Heart left ventricle (tissue), 16 donors: ENCODE measurements at places on chromosomes 7 and 10. TPM values are rescaled to one million over a fixed set of nuclear protein-coding genes. Genes with fewer than 3 reads are reported as not detected.
A peak's percentile ranks its signal among the peaks of the same experiment; 100 is the strongest.

DNA sequence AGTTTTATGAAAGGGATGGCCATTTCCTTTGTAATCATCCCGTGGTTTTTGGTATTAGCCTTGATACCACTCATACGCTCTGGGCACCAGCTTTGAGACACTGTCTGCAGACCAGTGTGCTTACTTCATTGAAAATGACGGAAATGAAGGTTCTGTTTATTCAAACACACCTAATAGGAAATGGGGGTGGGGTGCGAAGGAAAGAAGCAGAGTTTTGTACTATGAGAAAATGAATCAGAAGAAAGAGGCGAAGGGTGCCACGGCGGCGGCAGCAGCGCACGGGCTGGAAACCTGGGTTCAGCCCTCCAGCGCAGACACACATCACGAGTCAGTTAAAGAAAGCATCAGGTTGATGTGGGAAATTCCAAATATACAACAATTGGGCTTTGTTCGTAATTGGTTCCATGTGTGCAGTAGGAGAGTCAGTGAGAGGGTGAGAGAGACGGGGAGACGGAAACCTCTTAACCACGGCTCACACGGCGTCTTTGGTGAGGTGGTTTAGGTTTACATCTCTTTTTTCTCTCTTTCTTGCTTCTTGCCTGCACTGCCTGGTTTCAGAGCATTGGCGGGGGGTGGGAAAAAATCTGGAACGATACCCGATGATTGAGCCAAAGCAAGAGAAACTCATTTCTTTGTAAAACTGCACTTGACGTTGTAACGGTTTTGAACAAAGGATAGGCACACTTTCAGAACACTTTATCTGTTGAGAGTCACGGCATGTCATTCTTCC lies 321.2 kb downstream of the FRMD4A start:
- no peak for DNase-seq
- H3K27me3 ChIP-seq = no peaks in the 10 kb centered on the region
- no peaks in the 10 kb centered on the region for H3K4me1 ChIP-seq
- H3K4me3 ChIP-seq = peak overlapping the region; percentile 56
- H3K27ac ChIP-seq = peak overlapping the region; percentile 52

Gene HOXA4
- total RNA-seq = 0.85 TPM

DNA sequence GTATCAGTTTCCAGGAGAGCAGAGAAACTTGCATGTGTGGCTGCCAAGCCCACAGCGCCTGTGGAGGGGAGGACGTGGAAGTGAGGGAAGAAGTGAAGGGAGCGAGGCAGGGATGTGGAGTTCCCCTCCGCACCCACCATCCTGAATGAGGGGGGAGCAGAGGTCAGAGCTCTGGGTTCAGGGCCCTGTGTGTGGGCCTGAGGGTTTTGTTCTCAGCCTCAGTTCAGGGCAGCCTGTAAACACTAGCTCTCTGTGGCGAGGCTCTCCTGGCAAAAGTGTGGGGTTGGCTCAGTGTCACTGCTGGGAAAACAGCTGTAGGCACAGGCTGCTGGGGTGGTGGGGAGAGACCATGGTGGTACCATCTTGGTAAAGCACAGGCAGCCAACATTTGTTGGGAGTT lies 108.4 kb downstream of the C10orf105 start:
- peaks cover 22% of the 10 kb centered on the region for H3K4me1 ChIP-seq
- no peak for DNase-seq
- no peak overlapping the region for H3K27ac ChIP-seq
- no peaks in the 10 kb centered on the region for H3K27me3 ChIP-seq
- H3K36me3 ChIP-seq = no peaks in the 10 kb centered on the region
- no peak overlapping the region for H3K4me3 ChIP-seq

DNA sequence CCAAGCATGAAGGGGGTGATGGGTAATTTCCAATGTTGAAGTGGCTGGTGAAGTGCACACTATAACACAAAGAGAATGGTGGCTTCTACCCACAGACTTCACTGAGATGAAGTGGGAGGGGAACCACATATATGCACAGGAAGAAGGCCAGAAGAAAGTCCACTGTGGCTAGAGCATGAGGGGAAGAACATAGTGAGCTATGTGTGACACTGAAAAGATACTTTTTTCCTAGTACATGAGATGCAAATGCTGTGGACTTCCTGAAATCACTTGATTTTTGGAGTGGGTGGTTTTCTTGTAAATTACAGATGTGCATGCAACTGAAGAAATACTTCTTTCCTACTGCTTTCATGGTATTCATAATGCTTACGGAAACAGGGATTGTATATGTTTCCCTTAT lies 115.6 kb upstream of the PHYHIPL start:
- no peaks in the 10 kb centered on the region for H3K4me1 ChIP-seq
- no peaks in the 10 kb centered on the region for H3K27me3 ChIP-seq
- DNase-seq = no peak
- no peak overlapping the region for H3K4me3 ChIP-seq
- H3K36me3 ChIP-seq = no peaks in the 10 kb centered on the region

DNA sequence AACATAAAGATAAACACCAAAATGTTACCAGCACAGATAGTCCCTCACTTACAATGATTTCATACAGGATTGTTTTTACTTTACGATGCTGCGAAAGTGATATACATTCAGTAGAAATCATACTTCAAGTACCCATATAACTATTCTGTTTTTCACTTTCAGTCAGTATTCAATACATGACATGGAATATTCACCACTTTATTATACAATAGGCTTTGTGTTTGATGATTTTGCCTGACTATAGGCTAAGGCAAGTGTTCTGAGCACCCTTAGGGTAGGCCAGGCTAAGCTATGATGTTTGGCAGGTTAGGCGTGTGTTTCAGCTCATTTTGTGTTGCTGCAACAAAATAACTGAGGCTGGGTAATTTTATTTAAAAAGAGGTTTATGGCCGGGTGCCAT lies 155.0 kb downstream of the RTKN2 start:
- no peak overlapping the region for H3K27ac ChIP-seq
- no peak for DNase-seq
- no peaks in the 10 kb centered on the region for H3K4me1 ChIP-seq
- no peaks in the 10 kb centered on the region for H3K36me3 ChIP-seq

DNA sequence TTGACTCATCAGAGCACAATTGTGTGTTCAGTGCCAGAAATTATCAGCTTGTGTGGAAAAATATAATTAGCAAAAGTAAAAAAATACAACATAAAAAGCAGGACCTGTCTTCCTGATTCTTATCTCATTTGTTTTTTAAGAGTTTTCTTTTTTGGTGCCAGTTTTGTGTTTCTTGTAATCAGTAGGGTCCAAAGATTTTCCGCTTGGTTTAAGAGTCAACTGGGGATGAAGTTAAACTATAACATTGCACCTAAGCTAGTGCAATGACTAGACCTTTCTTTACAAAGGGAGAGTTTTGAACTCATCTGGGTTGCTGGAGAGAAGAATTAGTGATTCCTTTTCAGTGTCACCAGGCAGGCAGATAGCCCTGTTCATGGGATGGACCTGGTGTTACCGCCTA lies 113.4 kb downstream of the PLPP4 start:
- no peak for DNase-seq
- H3K4me3 ChIP-seq = no peak overlapping the region
- no peaks in the 10 kb centered on the region for H3K4me1 ChIP-seq
- H3K36me3 ChIP-seq = no peaks in the 10 kb centered on the region
- H3K27ac ChIP-seq = no peak overlapping the region
- H3K27me3 ChIP-seq = no peaks in the 10 kb centered on the region

- H3K4me3 ChIP-seq = no peak overlapping the region
- no peaks in the 10 kb centered on the region for H3K27me3 ChIP-seq
- no peak for DNase-seq
- no peaks in the 10 kb centered on the region for H3K36me3 ChIP-seq
These were observed 94.4 kb upstream of the SEMA3C start for GRCh38 chr7:81013083-81013817.

Gene GPR158
- total RNA-seq = not detected
